ENCODE measurements at places on chromosomes 12 and 14.

- no peak for DNase-seq
Measured at GRCh38 chr12:86777325-86777724, 521.1 kb upstream of the MGAT4C start.

GRCh38 chr12:50314636-50315312, 31.5 kb upstream of the LIMA1 start:
- no peak for DNase-seq

DNA sequence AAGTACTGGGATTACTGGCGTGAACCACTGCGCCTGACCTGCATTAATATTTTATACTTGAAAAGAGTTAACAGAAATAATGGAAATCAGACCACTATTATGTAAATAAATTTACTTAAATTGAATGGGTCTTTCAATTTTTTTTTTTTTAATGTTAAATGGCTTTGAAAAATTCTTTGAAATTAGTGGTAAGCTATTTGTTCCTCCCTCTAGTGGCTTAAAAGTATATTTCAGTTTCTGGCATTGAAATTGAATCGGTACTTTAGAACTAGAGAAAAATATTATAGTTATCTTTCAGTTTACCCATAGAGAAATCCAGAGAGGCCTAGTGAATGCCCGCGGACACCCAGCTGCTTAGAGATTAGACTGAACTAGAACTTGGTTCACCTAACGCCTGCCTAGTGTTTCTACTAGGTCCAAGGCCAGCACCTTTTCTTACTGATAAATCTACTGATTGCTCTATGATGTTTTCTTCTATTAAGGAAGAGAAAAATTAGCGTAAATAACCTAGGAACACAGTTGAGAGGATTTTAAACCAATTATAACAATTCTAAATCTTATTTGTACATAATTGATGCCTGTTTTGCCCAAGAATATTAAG, 106.5 kb downstream of the EML1 start:
- no peak for DNase-seq

- no peak for DNase-seq
Measured at GRCh38 chr12:75837700-75838099, 193.9 kb downstream of the PHLDA1 start.

DNA sequence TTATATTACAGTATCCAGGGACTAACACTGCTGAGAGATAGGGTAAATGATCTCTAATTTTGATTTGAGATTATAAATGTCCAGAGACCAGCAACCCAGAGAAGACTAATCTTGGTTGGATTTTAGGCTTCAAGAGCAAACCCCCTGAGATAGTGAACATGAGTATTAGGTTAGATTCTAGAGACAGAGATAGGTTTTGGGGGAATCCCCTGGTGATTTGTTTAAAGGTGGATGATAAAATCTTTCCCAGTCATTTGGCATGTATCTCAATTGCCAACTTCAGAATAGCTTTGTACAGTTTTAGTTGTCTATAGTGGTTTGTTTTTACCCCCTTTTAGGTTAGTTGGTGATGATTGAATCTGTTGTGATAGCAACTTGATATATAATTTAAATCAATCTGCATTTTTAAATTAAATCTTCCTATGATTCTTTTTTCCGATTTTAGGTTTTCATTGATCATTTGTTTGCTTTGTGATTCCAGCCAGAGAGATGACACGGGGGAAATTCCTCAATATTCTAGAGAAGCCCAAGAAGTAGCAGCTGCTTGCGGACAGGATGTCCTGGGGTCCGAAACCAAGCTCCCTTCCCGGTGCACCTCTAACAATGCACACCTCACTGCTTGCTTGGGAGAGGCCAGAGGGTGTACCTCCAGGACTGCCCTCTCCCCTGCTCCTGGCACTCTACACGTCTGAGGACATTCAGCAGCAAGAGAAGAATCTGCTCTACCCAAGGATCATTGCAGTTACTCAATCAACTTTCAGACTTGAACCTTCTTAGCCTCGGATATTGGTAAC, 40.6 kb upstream of the VSX2 start:
- DNase-seq = no peak

- DNase-seq = no peak
Measured at GRCh38 chr12:121358073-121358472, 5.9 kb upstream of the ANAPC5 start.

DNA sequence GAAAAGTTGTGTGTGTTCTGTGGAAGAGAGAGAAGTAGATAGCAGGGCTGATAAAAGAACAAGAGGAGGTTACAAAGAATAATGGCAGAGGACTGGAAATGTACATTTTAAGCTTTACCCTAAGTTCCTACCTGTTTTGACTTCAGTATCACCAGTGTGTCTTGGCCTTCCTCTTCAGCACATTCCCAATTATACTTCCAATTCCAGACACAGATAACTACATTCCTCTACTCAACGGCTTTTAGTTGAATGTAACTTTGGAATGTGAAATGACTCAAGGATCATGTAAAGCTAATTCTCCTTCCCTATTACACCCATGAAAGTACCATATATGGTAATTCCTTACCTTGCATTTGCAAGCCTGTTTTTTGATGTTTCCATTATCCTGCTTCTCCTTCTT, 5.0 kb downstream of the MGST1 start:
- no peak for DNase-seq

GRCh38 chr12:79689477-79690141, 1.2 kb downstream of the PAWR start:
- DNase-seq = peak; percentile 0

DNA sequence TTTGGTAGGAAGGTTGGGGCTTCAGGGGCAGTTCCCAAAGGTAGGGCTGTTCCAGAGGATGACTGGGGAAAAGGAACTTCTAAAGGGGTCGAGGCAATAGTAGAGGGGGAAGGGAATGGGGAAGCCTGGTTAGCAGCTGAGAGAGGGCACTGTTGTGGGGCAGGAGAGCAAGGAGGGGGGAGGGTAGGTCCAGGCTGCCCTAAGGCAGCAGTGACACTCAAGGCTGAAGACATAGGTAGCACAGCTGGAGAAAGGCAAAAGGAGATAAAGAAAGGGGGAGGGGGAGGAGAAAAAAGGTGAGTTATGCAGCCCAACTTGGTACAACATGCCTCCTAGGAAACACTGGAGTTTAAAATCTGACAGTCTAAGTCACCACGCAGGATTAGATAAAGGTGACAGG, 3.9 kb downstream of the NACA start:
- no peak for DNase-seq

DNA sequence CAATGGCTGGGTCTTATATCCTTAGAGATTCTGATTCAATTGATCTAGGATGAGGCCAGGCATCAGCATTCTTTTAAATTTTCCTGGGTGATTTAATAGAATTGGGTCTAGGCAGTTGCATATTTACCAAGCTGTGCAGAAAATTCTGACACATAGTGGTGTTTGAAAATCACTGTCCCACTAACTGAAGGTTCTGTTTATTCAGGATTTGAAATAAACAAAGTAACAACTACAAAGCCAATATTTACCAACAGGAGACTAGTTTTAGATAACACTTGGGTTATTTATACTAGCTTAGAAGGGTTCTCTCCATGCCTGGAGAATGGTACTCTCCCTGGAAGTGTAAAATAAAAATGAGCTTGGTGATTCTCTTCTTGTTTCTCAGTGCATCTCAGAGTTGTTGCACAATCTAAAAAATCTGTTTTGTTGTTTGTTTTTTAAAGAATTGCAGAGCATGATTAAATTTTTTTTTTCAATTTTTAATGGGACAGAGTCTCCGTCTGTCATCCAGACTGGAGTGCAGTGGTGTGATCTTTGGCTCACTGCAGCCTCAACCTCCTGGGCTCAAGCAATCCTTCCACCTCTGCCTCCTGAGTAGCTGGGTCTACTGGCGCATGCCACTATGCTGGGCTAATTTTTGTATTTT, 16.9 kb downstream of the BEST3 start:
- DNase-seq = no peak

Data from stimulated activated CD4-positive, alpha-beta T cell treated with anti-CD3 and anti-CD28 coated beads, TNF-alpha, amount 100 ng/mL, for 48 hours (primary cell).